ENCODE measurements at places on chromosomes 4 and X.

DNA sequence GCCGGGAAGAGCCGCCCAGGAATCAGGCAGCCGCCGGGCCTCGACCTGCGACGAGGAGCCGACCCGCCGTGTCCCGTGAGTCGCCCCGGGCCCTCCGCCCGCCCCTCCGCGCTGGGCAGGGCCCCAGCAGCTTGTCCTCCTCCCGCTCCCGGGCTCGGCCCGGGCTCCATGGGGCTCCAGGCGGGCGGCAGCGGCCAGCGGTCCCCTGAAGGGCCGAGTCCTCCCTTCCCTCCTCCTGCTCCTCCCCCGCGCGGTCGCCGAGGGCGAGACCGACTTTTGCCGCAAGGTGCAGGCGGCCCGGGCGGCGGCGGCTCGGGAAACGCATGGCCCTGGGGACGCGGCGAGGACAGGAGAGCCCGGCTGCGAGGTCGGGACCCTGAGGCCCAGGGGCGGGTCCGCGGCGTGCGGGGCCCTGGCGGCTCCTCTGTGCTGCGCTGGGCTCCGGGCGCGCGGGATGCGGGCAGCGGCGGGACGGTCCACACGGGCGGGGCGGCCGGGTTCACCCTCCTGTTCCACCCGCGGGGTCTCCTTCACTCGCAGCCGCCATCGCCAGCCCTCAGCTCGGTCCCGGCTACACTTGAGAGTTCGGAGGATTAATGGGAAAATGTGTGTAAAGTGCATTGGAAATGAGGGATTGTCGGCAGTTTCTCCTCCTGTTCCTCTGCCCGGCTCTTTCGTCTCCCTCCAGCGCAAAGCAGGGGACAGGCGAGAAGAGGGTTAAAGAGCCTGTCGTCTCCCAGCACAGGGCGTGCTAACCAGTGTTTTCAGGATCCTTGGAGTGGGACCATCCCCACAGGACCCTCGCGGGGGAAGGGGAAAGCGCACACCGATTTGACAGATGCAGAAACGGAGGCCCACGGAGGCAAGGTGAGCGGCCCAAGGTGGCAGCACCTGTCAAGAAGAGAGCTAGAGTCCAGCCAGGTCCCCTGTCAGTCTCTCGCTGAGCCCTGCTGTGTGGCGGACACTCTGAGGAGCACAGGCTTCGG is 16.6 kb upstream of the ZNF718 start:
- no peak for DNase-seq

- DNase-seq: no peak
These were observed 140.9 kb upstream of the JADE1 start for GRCh38 chr4:128668566-128668965.

DNA sequence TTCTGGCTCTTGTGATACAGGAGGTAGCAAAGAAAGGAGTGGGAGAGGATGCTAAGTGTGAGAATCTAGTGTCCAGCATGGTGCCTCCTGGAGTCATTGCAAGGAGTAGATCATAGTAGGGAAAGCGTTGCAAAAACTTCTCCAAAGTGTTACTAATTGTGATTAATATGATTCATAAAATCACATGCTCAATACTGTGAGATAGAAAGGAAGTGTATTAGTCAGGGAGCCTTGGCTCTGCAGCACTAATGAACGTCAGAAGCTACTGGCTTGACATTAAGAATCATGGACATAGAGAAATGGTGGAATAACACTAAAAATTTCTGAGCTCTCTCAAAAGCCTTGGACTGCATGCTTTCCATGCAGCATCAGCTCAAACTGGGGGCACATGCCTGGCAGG is 299.1 kb downstream of the EVC2 start:
- DNase-seq: no peak

DNA sequence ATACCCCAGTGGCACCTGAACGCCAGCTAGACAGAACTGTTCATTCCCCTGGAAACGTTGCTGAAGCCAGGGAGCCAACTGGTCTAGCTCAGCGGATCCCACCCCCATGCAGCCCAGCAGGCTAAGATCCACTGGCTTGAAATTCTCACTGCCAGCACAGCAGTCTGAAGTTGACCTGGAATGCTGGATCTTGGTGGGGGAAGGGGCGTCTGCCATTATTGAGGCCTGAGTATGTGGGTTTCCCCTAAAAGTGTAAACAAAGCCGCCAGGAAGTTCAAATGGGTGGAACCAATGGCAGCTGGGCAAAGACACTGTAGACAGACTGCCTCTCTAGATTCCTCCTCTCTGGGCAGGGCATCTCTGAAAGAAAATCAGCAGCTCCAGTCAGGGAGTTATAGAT is 213.0 kb downstream of the NKX6-1 start:
- no peak for DNase-seq

GRCh38 chr4:38085751-38086150 is 125.6 kb downstream of the PTTG2 start:
- DNase-seq: no peak

DNA sequence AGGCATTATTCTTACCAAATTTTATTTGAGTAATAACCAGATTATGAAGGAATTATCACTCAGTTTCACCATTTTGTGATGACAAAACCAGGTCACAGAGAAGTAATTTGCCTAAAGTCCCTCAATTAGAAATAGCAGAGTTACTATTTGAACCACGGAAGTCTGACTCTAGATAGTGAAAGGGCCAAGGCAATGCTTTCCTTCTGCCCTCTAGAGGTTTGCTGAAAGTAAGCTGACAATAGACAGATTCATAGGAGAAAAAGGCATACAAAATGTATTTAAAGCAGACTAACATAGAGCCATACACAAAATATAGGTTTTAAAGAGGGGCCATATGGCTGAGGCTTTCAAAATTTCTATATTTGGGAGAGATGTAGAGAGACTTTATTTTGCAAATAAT is 43.1 kb downstream of the CXXC4 start:
- DNase-seq: no peak

DNA sequence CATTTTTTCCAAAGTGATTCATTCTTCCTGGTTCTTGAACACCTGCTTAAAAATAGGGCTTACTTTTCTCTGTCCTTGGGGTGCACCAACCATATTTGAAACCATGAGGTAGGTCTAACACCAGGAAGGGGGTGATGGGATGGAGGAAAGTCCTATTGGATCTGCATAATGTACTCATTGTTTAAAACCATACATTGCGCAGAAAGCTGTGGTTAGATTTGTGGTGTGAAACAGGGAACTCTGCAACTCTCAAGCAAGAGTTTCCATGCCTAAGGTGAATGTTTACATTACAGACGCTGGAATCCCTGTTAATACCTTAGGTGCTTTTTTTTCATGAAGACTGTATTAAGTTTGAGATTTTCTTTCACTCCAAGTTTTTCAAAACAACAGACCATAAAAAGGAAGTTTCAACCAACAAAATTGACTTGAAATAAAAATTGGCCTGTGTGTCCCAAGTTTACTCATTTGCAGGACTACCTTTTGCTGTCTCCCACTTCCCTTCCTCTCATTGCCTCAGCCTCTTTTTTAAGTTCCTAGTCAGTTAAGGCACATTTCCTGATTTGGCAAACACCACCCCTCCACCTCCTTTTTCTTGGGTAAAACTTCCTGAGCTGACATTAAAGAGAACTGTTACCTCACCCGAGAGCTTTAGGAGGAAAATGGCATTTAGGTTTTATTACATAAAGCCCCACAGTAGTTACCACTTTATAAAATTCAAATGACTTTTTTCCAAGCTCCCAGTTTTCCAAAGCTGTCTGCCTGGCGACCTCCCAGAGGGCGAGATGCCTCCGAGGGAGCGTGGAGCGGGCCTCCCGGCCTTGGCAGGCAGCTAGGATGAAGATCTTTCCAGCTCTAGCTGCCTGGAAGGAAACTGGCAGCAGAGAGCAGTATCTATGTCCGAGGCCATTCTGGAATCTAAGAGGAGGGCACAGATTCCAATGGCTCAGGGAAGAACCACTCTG is 47.9 kb upstream of the RBPJ start:
- no peak for DNase-seq
